Activated CD8-positive, alpha-beta memory T cell treated with anti-CD3 and anti-CD28 coated beads, Interleukin-2, amount 50 U/mL, for 48 hours (primary cell): ENCODE measurements at places on chromosomes 6 and 20.
A peak's percentile ranks its signal among the peaks of the same experiment; 100 is the strongest.

- DNase-seq: no peak
Measured at GRCh38 chr6:153192943-153193885, 62.1 kb upstream of the RGS17 start.

DNA sequence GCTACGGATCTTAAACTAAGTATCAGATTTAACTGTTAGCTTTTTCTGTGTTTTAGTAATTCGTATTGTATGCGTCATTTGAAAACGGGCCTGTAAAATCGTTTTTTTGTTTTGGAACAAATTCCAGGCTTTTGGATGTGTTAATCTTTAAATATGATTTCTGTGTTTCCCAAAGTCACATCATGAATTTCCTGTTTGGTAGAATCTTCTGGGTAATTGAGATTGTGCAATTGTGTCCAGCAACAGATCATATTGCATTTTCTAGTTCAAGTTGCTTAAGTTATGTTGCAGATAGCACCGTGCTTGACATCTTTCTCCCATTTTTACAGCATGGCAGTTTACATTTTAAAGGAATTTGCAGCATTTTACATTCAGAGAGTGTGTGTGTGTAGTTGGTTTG lies 1.9 kb downstream of the MAPK14 start:
- no peak for DNase-seq

DNA sequence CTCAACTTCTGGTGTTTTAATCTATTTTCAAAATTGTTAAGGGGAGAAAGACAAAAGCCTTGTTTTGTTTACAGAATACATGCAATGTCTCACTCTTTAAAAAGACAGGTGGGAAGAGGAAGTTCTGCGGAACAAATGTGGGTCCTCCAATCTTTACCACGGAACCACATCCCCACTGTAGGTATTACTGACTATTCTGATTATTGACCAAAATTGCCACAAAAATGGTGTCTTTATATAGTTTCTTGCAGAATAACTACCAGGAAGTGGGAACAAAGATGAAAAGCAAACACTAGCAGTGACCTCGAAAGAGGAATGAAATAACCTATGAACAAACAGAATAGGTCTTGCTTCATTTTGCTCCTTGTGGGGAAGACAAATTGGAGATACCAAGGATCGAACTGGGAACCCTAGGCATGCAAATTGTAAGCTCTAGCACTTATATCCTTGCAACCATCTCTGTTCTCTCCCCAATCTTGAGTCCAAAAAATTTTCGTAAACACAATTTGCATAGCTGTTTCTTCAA lies 106.7 kb downstream of the GPX5 start:
- no peak for DNase-seq

DNA sequence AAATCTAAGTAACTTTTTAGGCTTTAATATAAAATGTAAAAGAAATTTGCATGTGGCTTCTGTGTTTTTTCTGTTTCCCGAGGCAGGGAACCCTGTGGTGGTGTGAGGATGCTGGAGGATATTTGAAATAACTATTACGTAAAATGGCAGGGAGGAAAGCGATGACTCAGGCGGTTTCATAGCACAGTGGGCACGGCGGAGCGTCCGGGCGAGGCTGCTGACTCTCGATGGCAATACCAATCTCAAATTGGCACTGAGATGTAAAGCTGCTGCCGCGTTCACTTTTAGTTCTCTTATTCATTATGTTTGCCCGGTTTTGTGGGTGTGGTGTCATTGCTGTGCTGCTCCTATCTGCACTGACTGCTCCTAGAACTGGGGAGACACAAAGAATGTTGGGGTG lies 254.3 kb downstream of the THBS2 start:
- DNase-seq: no peak

DNA sequence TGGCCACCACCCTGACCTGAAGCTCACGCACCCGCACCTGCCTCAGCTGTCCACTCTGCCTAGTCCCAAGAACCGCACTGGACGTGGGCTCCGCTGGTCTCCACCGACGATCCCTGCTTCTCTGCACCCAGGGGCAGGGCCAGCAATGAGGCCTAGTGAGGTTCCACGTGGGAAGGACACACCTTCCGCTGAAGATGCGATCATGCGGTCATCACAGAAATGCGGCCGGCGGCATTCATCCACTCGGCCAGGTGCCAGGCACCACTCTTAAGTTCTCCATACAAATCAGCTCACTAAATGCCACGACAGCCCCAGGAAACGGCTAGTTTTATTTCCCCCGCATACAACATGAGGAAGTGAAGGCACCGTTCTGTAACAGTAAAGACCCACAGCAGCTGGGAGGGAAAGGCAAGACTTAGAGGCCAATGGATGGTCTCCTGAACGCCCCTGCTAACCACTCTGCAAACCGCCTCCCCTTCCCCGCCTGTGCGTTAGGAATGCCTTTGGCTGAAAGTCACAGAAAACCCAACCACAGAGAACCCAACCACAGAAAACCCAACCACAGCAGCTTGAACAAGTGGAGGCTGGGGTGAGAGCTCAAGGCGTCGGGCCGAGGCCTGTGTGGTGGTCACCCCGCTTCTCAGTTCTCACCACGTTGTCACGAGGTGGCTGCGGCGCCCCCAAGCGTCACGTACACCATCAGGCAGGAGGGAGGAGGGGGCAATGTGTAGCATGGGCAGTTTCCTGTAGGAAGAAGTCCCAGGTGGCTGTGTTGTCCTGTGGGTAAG lies 204.4 kb downstream of the TAF4 start:
- no peak for DNase-seq

DNA sequence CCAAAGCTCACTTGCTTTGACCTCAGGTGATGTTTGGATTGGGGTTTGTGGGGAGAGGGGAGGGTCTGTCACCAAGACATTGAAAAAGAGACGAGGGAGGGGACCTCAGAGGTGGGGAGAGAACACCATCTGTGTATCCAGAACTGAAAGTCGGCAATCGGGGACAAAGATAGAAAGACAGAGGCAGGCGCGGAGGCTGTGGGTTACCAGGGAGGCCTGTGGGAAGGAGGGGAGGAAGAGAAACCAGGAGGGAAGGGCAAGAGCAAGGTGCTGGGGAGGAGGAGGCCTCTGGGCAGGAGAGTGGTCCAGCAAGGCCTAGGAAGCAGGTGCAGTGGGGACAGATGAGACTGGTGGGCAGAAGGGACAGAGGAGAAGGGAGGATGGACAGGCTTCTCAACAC lies 211.2 kb downstream of the CDC5L start:
- DNase-seq: no peak

DNA sequence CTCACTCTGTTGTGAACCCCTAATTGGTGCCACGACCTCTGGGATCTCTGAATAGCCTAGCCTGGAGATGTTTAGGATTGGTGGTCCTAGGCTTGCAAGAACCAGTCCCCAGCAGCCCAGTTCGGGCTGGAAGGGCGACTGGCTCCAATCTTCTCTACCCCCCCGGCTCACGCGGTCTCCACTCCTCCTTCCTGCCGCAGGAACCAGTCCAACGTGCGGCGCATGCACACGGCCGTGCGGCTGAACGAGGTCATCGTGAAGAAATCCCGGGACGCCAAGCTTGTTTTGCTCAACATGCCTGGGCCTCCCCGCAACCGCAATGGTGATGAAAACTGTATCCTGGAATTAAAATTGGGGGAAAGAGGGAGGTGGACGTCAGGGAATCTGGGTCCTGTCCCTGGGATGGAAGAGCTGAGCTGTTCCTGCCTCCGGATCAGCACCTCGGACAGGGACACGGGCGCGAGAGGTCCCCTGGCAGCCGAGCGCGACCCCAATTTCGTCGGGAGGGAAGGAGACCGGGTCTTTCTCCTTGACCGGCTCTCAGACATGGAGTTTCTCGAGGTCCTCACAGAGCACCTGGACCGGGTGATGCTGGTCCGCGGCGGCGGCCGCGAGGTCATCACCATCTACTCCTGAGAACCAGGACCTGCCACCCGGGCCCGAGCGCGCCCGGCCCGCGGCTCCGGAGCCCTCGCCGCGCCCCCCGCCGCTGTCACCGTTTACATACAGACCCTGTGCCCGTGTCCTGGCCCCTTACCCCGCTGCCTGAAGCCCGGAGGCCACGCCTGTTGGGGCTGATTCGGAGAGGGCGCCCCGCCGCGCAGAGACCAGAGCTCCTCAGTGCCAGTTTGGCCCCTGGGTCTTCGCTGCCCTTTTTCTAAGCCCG lies 28.2 kb downstream of the SLC12A5 start:
- peak; percentile 60 for DNase-seq

DNA sequence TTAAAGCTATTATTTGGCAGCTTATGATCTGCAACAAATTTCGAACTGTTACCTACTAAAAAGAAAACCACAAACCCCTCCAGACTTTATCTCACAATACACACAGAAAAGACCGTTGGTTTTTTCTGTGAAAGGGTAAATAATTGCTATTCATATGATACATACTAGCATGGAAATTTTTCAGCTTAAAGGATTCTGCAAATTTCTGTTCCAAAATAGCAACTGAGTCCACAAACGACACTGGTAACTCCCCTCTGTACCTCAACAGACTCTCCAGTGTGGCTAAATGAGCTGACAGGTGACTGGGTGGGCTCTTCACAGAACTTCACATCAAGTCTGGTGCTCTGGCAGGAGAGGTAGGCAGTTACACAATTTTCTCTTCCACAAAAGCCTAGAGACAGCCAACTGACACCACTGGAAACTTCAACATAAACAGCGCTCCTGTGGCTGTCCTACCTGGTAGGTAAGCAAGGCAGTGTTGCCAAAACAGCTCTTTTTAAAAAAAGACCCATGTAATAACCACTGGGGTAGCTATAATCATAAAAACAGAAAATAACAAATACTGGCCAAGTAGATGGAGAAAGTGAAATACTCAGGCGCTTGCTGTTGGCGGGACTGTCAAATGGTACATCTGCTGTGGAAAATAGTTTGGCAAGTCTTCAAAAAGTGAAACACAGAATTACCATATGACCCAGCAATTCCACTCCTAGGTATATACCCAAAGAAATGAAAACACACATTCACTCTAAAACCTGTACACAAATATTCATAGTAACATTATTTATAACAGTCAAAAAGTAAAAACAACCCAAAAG lies 37.8 kb downstream of the ELOVL5 start:
- DNase-seq: no peak

- DNase-seq: no peak
Measured at GRCh38 chr20:57031867-57032355, 234.5 kb downstream of the BMP7 start.

- no peak for DNase-seq
Measured at GRCh38 chr20:25050082-25050481, 7.9 kb downstream of the ACSS1 start.

DNA sequence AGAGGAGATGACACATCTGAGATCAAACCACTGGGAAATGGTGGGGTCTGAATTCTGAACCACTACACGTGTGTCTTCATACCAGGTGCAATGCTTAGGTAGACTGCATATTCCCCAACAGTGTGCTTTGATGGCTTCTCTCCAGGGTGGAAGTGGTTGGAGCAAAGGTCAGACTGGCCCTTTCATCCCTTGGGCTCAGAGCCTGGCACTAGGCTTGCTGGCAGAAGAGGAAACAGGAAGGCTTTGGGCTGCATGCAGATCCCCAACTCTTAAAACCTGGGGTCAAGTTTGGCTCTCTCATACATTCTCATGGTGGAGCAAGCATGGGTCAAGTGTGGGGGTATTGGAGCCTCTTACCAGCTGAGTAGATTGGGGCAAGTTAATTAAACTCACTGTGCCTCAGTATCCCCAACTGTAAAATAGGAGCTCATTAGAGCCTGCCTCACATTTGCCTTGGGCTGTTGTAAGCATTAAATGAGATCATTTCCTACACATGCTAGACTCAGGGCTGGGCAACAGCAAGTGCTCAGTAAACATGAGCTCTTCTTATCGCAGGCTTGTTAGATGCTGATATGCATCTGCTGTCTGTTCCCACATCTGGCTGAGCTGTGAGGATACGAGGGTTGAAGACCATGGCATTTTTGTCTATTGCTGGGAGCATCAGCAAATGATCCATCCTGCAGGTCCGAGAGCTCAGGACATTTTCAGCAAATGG lies 51.6 kb upstream of the FAM83D start:
- DNase-seq: no peak

DNA sequence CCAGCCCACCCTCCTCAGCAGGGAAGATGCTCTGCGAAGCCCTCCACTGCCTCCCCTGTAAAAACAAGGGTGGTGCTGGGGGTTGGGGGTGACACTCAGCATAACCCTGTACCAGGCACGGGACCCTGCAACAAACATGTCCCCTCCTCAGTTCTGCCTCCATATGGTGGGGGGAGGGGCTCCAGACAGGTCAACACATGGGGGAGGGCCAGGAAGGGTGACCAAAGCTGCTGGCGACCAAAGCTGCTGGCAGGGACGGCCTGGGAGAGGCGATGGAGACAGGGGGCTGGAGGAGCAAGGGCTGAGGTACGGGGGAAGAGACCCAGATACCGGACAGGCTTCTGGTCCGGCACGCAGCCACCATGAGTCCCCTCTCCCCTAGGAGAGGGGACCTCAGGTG lies 123.2 kb downstream of the TAF4 start:
- DNase-seq: no peak

DNA sequence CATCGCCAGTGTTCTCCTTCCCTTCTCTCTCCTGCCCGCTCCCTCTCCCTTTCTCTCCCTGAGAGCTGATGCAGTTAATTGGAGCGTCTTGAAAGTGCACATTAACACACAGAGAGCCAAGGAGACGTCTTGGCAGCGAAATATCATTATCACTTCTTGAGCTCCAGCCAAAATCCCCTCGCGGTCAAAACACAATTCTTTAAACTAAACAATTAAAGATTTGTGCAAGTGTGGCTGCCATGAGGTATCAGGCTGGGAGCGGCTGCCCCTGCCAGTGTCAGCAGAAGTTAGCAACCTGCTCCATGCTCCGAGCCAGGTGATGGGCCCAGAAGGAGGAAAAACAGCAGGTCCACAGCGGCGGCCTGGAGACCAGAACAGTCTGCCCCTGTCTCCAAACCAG lies 100.9 kb upstream of the FOXP4 start:
- DNase-seq: no peak

- no peak for DNase-seq
Measured at GRCh38 chr6:117550078-117550600, 52.2 kb downstream of the GOPC start.

DNA sequence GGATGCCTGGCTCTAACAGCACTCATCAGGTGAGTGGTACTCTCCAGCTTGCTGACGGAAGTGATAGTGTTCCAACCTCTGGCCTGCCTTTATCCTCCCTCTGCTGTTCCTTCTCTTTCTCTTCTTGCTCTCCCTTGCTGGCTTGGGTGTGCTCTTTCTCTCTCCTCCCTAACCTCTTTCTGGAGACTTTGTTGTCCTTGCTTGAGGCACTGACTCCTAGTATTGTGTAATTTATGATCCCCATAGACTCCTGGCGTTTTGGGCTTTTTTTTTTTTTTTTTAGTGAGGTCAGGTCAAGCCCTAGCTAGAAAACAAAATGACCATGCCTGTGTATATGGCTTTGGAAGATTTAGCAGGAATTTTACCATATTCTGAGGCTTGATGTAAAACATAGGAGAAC lies 84.7 kb upstream of the MRAP2 start:
- DNase-seq: no peak

GRCh38 chr6:138410972-138411880 lies 7.2 kb downstream of the HEBP2 start:
- DNase-seq: no peak

- no peak for DNase-seq
Measured at GRCh38 chr6:168823397-168824212, 382.6 kb downstream of the SMOC2 start.

DNA sequence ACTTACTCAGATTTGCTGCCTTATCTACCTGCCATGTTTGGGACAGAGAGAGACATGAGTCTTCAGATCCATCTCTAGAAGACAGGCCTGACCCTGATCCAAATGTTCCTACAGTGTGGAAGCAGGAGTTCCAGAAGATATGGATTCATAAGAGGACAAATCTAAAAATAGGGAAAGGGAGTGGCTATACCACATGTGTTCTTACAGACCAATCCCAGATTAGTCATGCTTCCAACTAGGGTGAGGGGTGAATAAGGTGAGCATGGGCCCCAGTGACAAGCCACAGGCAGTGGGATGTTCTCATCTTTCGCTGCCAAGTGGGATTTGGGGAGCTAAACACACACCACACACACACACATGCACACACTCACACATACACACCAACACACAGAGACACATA lies 670.7 kb upstream of the CITED2 start:
- DNase-seq: no peak
